ENCODE measurements at places on chromosomes 1 and 21.

DNA sequence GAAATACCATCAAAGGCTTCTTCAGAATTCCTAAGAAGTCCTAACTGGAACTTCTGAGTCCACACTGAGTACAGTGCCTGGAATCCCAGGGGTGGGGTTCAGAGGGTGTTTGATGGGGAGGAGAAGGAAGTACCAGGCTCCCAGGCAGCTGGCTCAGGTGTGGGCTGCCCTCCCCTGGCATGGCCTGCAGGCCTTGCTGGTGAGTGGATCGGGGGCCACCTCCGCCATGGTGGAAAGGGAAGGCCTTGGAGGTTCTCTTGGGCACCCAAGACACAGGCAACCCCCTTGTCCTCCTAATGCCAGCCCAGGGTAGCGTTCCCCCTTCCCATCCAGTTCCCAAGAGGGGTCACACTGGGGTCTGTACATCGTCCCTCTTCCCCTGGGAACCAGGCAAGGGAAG is 26.8 kb upstream of the TNFRSF1B start:
- DNase-seq = no peak

DNA sequence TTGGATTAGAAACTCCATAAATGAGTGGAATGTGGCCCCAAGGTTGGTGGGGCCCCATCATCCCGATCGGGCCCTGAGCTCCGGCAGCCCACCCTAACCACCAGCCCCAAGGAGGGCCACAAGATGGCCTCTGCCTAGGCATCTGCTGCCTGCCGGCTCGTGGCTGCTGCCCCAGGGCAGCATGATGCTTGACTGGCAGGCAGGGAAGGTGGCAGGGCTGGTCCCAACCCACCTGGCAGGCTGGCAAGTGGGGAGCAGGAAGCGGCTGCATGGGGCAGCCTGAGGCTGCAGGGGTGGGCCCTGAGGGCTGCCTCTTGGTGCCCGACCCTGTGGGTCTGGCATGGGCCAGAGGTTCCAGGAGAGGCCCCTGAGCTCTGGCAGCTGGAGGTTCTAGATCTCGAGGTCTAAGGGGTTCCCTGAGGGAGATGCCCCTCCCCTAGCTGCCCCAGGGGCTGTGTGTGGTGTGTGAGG is 760 bp upstream of the GJC2 start:
- no peak for DNase-seq

DNA sequence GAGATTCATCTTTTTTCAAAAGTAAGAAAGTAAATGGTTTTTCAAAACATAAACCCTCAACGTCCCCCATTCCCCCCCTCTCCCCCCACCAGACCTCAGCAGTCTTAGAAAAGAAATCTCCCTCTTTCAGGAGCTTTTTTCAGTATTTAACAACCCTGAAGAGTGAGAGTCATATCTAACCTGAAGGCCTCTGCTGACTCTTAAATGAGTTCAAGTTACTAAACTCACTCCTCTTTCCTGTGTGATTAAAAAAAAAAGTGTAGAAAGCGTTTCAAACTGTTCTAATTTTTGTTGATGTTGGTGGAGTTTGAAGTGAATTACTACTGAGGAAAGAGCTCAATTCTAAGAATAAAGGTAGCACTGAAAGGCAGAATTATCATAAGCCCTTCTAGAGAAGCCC is 93.7 kb downstream of the VAV3 start:
- no peak for DNase-seq

- DNase-seq = no peak
These were observed 2.5 kb upstream of the LHX8 start for GRCh38 chr1:75131565-75132241.

All from GM23248 (cell line).